ENCODE measurements at places on chromosomes 11 and 22.

GRCh38 chr22:44538518-44539315, 40.7 kb upstream of the RTL6 start:
- DNase-seq, result no peak

DNA sequence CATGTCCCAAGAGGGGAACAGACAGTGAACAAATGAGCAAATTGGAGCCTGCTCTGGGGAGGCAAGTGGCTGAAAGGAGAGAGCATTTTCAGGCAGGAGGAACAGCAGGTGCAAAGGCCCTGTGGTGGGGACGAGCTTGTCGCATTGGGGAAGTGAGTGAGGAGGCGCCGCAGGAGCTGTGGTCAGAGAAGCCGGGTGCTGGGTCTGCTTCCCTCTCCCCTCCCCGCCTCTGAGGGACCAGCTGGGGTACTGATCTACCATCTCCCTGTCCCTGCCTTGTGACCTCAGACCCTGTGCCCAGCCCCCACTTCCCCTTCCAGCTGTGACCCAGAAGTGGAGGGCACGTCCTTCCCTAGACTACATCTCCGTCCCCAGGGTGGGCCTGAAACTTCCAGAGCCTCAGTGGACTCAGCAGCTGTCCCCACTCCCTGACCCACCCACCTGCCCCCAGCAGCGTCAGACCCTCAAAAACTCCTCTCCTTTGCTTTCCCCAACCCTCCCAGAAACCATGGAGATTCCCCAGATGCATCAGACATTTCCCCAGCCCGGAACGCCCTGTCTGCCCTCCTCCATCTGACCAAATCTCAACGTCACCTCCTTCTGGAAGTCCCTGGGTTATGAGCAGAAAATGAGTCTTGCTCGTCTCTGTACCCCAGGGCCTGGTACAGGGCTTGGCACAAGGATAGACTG, 19.7 kb upstream of the PDGFB start:
- DNase-seq, result no peak

DNA sequence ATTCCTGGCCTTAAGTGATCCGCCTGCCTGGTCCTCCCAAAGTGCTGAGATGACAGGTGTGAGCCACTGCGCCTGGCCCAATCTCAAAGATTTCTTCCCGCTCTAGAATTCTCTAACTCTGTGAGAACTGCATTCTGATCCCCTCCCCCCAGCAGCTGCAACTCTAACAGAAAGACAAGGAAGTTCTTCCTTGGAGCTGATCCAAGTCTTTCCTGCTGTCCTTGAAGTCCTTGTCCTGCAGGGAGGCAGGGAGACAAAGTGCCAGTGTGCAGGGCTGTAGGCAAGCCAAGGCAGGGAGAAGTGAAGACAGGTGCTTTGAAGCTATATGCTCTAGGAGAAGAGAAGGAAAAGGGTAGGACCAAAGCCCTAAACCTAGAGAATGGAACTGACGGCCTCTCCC, 9.5 kb upstream of the GGA1 start:
- DNase-seq, result no peak

DNA sequence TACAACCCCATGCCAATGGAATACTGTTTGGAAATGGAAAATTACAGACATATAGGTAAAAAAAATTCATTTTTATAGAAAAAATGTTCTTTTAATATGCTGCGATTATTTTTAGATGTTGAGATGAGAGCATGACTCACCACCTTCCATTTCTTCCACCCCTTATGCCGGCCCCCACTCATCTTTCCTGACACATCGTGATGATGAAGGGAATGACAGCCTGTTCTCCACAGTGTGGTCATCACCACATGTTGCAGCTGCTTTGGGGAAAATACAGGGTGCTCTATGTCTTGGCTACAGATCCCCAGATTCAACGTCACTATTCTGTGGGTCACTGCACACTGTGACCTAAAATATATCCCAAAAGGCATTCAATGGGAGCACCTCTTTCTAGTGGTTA, 916.2 kb downstream of the METTL15 start:
- no peak for DNase-seq

- no peak for DNase-seq
Measured at GRCh38 chr11:44515048-44515447, 50.4 kb upstream of the CD82 start.

DNA sequence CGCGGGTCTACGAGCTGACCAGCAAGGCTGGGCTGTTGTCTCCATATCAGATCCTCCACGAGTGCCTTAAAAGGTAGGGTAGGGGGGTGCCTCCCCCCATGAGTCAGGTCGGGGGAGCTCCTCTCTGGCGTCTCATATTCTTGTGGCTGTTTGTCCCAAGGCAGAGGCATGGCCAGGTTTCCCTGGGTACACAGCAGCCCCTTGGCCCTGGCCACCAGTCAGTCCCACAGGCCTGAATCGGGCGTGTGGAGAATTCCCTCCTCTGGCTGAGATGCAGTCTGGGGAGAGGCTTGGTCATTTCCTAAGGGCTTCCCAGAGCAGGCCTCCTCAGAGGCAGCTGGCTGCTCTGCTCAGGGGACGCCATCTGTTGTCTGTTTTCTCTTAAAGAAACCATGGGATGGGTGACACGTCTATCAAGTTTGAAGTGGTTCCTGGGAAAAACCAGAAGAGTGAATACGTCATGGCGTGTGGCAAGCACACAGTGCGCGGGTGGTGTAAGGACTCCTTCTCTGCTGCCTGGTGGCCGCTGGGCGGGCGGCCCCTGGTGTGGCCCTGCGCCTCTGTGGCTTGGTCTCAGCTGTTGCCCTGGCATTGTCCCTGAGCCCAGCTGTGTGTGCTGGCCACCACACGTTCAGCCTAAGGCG, 9.6 kb upstream of the RANBP1 start:
- DNase-seq, result no peak

DNA sequence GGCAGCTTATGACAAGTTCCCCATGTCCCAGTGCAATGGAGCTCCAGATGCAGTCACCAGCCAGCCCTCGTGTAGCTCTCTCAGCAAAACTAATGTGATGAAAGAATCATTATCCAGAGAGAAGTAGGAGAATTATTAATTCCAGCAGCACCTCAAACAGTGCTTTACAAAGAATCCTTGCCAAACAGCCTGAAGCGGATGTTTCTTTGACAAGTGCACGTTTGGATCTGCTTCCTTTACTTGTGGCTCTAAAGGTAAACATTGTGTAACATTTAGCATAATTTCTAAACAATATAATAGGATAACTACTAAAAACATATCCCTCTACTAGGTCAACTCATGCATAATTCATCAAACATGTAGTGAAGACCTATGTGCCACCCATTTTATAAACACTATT, 197.0 kb downstream of the FAM181B start:
- no peak for DNase-seq

DNA sequence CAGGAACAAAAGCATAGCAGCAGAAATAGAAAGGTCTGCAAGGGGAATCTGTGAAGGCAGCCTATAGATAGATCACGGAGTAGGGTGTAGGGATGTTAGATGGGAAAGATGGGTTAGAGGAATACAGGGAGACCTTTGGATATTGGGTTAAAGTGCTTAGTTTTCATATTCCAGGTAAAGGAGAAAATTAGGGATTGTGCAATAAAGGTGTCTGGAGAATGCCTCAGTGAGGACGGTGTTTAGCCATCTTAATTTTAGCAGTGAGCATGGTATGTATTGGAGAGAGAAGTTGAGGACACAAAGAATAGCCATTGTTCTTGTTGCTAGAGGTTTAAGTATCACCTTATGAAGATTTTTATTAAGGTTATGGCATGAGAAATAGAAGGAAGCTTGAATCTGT, 17.7 kb downstream of the GAS2 start:
- no peak for DNase-seq

DNA sequence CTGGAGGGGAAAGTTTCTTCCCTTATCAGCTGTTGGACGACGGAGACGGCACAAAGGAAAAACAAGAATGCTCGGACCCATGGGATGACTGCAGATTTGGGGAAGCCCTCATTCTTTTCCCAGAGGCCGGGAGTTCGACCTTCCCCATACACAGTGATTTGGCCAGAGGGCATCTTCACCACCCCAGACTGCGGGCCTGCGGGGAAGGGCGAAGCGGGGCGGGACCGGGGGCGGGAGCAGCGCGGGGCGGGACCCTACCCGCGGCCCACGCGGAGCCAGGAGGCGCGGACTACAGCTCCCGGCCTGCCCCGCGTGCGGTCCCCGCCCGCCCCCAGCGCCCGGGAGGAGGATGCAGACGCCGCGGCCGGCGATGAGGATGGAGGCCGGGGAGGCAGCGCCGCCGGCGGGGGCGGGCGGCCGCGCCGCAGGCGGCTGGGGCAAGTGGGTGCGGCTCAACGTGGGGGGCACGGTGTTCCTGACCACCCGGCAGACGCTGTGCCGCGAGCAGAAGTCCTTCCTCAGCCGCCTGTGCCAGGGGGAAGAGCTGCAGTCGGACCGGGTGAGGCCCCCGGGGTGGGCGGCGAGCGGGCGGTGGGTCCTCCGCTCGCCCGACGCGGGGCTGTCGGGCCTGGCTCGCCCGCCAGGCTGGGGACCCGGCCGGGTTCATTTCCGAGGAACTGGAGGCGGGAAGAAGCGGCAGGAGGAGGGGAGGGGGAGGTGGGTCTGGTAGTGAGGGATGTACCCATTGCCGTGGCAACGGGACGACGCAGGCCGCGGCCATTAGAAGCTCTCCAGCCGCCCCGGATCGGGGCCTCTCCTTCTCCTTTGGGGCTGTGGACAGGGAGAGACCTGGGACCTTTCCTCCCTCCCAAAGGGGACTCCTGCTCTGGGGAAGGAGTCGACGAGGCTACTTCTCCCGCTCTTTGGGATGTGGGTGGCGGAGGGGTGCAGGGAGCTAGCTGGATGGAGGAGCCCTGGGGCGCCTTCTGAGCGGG, at the start of gene KCTD17:
Gene KCTD17 (plus strand): TSS at position 352 of the 995 bp plus-strand sequence. CDS start 19 bp downstream, at position 371.
- DNase-seq, result peak; percentile 66

DNA sequence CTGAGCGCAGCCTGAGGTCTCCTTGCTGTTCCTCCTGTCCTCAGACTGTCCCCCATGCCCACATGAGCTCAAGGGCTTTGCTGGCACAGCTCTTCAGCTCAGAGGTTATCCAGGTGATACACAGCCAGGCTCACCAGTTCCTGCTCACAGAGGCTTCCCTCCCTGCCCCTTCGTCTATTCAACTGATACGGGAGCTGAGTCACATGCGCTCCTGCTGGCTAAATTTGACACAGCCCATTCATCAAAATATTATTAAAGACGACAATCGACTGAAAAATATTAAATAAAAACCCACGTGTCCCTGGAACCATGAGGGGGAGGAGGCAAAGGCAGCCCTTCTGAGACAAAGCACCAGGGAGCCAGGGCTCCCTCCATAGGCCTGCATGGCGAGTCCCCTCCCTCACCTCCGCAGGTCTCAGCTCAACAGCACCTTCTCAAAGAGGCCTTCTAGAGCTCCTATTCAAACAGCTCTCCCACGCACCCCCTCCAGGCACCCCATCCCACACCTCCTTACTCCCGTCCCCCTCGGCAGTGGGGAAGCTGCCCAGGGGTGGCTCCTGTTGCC, 40.5 kb downstream of the DUSP8 start:
- no peak for DNase-seq

Measured in activated naive CD4-positive, alpha-beta T cell (primary cell).